ENCODE measurements at places on chromosomes 1 and 21.
A peak's percentile ranks its signal among the peaks of the same experiment; 100 is the strongest.

DNA sequence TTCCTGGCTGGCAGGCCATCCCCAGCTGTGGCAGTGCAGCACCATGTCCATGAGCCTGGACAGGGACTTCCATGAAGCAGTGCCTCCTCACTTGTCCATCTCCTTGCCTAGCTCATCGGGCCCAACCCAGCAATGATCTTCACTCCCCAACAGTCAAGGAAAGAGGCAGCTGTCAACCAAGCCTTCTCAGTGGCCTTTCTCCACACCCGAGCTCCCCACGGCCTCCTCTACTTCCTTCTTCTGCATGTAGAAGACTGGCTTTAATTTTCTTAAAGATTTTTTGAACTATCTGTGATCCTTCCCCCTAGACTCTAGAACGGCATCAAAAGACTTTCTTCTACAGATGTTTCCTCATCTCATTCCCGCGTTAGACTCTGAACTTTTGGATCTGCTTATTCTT, 65.5 kb upstream of the COA6 start:
- no peak for DNase-seq

DNA sequence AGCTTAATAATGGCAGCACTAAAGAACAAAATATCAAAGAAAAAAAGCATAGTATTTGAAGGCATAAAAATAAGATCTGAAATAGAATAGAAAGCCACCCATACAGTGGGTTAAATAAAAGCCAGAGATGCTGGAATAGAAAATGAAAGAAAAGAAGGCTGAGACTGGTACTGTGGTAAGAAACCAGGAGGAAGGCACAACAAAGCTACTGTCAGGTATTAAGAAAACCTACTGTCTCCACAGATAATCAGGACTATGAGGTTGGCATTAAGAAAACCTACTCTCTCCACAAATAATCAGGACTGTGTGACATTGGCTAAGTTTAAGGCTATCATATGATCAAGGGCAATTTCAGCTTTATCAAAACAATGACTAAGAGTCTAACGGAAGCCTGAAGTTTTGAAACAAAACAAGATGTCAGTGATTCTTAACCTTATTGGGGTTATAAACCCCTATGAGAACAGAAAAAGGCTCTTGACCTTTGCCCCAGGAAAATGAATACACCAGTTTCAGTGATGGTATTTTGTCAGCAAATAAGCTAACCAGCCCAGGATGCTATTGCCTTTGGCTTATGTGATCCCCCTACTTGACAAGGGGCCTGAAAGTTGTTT, 24.4 kb downstream of the MCOLN2 start:
- no peak for DNase-seq

DNA sequence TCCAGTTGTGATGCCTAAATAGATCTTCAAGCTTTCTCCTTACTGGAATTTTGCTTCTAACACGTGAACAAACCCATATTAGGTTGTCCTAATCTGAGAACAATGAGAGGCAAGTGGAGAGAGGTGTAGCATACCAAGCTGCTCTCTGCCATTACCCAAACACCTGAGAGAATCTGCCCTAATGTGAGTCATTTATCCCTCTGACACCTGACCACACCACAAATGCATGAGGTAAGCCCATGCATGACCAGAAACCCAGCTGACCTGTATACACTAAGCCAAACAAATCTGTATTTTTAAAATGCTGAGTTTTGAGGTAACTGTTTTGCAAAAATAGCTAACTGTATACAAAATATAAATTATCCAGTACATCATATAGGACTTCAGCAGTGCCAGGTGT, 1458.1 kb upstream of the B3GALT2 start:
- DNase-seq = no peak

DNA sequence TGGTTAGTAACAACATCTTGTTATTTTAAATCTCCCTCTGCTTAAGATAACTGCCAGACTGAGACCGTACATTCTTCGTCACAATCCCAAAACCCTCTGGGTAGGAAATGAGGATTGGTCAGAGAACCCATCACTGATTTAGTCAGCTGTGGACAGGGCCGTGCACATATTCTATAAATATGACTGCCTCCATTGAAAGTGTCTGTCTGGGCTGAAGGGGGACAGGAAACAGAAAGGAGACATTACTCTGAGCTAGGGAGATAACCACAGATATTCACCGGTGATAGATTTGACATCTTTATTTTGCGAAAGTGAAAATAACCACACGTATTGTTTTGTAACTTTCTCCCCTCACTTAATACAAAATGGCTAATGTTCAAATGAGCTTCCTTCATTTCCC, 36.9 kb upstream of the ST6GALNAC5 start:
- DNase-seq = no peak

- peak; percentile 81 for DNase-seq
Measured at GRCh38 chr1:203267347-203267846, 37.9 kb upstream of the BTG2 start.

GRCh38 chr1:184748740-184749139, 5.9 kb downstream of the EDEM3 start:
- DNase-seq = no peak

DNA sequence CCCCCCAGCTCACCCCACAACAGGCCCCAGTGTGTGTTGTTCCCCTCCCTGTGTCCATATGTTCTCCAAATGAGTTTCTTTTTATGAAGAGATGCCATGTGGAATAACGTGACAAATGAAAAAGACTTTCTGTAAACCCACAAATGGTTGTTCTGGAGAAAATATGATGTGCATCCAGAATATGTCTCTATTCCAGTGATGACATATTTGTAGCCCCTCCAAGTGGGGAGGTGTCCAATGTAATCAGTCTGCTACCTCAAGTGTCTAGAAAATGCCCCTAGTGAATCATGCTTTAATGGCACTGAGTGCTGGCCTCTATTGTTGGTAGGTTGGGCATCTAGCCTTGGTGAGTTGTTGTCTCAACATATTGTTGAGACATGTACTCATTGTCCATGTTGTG, 179.6 kb downstream of the KCNK2 start:
- DNase-seq = no peak

DNA sequence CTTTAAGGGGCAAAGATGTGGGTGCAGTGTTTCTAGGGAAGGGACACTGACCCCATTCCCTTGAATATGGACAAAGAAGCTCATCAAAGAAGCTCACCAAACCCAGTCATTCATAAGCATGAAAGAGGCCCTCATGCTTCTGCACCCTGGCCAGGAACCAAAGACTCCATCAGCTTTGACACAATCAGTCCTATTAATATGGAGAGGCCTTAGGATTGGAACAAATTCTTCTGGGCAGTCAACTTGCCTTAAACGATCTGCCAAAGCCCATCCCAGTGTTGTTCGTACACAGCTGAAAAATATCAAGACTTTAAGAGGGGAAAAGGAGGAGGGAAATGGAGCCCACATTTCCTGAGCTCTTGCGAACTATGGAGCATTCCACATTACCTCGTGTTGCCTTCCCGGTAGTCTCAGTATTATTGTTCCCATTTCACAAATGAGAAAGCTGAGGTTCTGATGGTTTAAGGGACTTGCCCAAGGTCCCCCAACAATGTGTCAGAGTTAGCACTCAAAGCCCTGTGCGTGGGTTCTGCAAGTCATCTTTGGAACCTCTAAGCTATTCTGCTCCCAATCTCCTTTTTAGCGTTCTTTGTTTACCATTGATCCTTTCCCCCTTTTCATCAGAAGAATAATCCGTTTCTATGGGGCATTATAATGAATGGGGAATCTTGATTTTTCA, 161.9 kb downstream of the ZBTB18 start:
- DNase-seq = no peak

DNA sequence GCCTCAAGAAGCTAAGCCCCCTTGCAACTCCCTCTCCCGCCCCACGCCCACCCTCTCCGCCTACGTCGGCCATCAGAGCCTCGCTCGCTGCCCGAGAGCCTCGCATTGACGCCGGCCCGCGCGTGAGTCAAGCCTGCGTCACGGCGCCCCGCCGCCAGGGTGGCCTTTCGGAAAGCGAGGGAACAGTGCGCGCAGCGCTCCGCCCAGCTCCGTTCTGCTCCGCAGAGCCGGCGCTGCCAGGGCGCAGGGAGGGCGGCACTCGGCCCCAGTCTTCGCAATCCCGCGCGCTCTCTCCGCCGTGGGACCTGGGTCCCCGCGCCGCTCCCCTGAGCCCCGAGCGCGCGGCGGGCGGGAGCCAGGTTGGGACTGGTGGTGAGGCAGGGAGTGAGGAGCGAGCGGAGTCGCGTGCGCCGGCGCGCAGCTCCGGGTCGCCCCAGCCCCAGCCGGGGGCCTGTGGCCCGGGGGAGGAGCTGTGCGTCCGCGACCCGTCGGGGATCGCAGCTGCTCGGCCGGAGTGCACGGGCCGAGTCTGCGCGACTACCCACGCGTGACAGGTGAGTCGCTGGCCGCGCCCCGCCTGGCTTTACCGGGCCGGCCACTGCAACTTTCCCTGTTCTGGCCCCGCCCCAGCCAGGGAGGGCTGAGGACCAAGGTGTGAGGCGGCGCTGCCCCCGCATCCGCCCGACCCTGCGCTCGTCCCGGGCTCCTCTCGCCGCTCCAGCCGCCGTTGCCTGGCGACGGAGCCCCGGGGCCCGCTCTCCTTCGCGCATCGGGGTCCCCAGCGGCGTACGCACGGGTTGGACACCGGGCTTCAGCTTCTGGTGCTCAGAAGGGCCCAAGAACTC, at the start of gene SLC6A17:
SLC6A17 (plus strand) TSS at position 165 of the 845 bp plus-strand sequence. CDS start 16,436 bp downstream, outside the sequence.
- peak; percentile 68 for DNase-seq

DNA sequence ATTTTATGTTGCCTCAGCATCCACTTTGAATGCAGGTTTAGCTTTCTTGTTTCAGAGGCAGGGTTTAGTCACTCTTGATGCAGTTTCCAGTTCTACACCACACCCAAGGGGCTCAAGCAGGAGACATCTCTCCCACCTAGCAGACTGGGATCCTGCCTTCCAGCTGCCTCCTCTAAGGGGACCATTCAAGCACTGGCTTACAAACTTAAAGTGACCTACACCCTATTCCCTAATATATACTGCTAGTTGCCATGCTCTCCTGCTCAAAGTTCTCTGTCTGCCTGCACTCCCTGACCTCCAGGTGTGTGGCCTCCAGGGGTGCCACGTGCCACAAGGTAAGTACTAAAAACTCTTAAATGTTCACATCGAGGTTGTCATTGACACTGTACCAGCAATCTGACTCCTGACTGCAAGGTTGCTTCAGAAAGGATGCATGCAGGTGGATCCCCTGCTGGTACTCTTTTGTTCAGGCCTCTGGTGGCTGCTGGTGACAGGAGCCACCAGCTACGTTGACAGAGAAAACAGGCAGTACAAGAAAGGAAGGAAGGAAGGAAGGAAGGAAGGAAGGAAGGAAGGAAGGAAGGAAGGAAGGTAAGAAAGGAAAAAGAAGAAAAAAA, 185.9 kb downstream of the COQ8A start:
- DNase-seq = no peak

GRCh38 chr21:40769231-40769630, 77.7 kb downstream of the DSCAM start:
- no peak for DNase-seq

- no peak for DNase-seq
Measured at GRCh38 chr1:6822530-6823359, 37.5 kb downstream of the CAMTA1 start.

DNA sequence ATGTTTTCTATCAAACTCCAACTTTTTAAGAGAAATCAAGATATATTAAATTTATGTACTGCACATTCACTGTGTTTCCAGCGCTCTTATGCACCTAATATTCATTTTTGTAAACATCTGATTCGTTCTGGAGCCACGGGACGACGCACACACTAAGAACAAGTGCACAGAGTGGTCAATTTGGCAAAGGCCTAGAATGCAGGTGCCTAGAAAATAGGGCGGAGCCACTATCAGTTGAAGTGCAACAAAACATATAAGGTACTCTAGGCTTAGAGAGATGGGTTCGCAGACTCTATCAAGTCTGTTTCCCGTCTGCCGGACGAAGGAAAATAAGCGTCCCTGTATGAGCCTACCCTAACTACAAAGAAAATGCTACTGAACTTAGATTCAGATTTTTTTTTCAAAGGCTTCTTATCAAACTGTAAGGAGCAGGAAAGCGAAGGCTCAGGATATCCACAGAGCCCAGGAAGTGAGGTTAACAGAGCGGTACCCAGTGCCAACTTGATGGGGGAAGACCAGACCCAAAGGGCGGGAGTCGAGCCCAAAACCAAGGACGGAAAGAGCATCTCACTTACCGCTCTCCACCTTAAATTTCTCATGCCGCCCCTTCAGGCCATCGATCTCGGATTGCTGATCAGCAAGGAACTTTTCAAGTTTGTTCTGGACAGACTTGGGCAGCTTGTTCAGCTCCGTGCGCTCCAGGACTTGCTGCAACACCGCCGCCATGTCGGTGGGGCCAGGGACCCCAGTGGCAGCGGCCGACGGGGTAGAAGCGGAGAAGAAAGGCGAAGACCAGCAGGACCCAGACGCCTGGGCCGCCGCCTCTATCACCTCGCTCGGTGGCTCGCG, 526 bp downstream of the TPR start:
- DNase-seq = peak; percentile 49

GRCh38 chr21:39048064-39048463, 135.2 kb downstream of the PSMG1 start:
- DNase-seq = no peak

- DNase-seq = no peak
Measured at GRCh38 chr1:163876546-163876945, 554.8 kb downstream of the NUF2 start.

DNA sequence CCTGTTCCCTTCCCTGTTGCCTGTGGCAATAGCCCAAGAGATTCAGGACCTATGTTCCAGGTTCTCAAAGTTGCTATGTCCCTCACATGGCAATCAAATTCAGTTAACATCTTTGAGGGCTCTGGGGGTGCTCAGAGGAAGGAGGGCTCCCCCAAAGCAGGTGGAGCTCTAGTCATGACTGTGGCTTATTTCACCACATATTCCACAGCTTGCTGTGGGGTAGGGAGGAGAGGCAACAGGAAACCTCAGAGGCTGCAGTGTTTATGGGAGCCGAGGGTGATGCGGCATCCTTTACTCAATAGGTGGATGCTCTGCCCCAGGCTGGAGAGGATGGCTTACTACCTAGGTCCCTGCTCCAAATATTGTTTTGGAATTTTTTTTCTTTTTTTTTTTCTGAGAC, 1.2 kb upstream of the MKNK1 start:
- DNase-seq = no peak

DNA sequence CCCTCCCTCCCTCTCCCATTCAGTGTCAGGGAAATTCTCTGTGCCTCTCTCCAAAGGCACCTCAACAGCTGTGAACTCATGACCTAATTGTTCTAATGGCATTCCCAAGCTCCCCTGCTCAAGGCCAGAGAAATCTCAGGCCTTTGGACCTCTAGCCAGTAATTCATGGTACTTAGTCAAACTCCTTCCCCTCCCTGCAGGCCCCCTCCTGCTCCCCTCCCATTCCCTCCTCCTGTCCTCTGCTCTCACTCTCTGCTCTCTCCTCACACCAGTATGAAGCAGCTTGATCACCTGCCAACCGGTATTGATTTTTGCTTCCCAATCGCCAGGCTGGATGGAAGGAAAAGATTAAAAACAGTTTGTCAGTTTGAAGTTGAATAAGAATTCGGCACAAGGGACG, 370.5 kb upstream of the PBX1 start:
- no peak for DNase-seq

- no peak for DNase-seq
Measured at GRCh38 chr1:8539683-8540082, 221.8 kb downstream of the SLC45A1 start.

- DNase-seq = no peak
Measured at GRCh38 chr1:197178998-197179397, 32.5 kb upstream of the ASPM start.

GRCh38 chr1:208369045-208369444, 124.9 kb upstream of the PLXNA2 start:
- no peak for DNase-seq

All from activated T-cell treated with anti-CD3 and anti-CD28 coated beads, Interleukin-2, amount 50 U/mL, for 72 hours (primary cell).